ENCODE measurements at places on chromosomes 2 and 18.

DNA sequence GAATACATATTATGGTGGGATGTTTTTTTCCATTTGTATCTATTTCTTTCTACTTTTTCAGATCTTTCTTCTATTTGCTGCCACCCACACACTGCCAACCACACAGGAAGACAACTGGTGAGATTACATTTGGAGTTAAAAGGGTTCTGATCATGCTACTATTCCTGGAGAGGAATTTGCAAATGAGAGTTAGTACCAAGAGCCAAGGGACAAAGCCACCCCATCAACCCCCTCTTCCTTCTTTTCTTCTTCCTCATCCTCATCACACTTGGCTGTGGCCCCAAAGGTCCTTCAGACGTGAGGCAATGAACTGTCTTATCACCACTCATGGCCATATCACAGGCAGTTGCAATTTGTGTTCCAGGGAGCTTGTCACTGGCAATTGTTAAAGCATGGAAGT lies 215.6 kb upstream of the SLC14A2 start:
- DNase-seq, result no peak

GRCh38 chr2:20164061-20164733 lies 60.7 kb downstream of the SDC1 start:
- no peak for DNase-seq

- DNase-seq, result peak; percentile 58
Measured at GRCh38 chr2:127422559-127423477, 4.6 kb downstream of the PROC start.

GRCh38 chr2:216078776-216079175 lies 2.8 kb downstream of the PECR start:
- DNase-seq, result no peak

DNA sequence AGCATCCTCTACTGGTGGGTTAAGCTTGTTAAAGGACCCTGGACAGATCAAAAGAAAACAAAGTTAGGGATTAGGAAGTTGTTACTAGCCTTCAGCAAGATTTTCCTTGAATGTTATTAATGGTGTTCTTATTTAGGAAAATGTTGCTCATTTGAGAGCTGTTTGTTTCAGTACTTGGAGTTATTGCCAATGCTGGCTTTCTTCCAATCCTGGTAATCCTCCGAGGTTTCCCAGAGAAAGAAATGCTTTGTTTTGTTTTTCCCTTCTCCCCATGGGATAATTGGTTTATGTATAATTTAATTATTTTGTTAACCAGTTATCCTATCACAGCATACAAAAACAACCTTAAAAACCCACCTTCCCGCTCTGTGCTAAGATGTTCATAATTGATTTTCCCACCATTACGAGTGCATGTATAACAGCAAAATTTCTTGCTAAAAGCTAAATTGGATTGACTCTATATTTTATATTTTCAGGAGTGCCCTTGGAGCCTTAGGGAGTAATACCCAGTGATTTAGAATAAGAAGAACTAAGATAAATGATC lies 79.8 kb downstream of the MGAT5 start:
- DNase-seq, result no peak

- DNase-seq, result no peak
Measured at GRCh38 chr2:107340955-107341354, 455.0 kb upstream of the ST6GAL2 start.

DNA sequence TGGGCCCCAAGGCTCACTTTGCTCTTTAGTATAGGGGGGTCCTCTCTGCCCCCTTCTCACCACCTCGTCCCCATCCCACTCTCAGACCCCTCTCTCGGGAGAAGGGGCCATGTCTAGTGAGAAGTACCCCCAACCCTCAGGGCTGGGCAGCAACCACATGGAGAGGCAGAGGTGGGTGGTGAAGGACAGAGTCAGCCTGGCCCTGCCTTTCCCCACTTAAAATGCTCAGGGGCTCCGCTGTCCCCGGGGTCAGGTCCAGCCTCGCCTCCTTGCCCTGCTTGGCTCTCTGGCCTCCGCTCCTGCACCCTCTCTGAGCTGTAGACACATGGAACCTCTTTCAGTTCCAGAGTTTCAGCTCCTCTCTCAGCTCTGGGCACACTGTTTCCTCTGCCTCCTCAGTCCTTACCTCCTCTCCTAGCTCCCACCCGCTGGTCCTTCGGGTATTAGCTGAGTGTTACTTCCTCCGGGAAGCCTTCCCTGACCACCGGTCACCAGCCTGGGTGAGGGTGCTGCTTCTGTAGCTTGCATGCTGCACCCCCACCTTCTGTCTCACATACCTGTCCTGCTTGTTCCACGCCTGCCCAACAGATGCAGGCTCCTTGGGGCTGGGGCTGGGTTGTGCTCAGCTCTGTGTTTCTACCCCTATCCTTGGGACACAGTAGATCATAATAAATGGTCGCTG lies 79.5 kb upstream of the OTOF start:
- no peak for DNase-seq

DNA sequence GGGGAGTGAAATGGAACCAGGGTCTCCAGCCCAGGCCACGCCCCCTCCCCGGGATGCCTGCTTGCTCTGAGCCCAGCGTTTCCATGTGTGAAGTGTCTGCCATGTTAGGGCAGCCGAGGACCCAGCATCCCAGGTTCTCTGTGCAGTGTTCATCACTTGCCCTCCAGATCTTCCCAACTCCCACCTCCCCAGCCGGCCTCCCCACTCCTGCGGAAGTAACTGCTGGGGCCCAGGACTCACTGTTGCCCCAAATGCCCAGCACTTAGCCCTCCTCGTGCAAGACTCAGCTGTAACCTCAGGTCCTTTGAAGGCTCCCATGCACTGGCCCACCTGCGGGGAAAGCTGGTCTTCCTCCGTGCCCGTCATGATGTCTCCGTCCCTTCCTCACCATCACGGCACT lies 9.7 kb upstream of the PXDN start:
- DNase-seq, result no peak

- DNase-seq, result peak; percentile 45
Measured at GRCh38 chr2:167212014-167212648, 323.9 kb downstream of the XIRP2 start.

GRCh38 chr18:57811477-57812125 lies 8.5 kb upstream of the ATP8B1 start:
- no peak for DNase-seq

GRCh38 chr2:232316461-232317330 lies 61.9 kb upstream of the ALPP start:
- DNase-seq, result peak; percentile 27

- DNase-seq, result no peak
Measured at GRCh38 chr2:12493031-12493513, 223.7 kb upstream of the TRIB2 start.

- no peak for DNase-seq
Measured at GRCh38 chr2:39099870-39100728, 20.8 kb downstream of the SOS1 start.

GRCh38 chr2:199612509-199613130 lies 154.9 kb upstream of the SATB2 start:
- no peak for DNase-seq

GRCh38 chr2:209917154-209917771 lies 85.2 kb upstream of the RPE start:
- DNase-seq, result no peak

- DNase-seq, result no peak
Measured at GRCh38 chr18:65907281-65907680, 156.5 kb downstream of the CDH7 start.

DNA sequence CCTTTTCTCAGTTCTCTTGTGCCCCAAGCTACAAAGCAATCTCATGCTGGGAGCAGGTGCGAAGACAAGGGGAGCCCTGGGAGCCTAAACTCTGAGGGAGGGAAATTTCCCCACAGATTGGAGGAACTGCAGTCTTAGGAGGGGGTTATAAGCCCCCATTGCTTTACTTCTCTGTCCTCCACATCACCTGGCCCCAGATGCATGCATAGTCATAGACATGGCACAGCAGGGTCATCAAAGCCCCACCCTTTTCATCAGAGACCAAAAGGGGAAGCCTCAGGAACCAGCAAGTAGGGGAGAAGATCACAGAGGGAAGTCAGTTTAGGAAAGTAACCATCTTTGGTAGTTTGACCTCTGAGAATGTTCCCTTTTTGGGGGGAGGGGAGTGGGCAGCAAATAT lies 33.7 kb downstream of the LANCL1 start:
- peak; percentile 18 for DNase-seq

DNA sequence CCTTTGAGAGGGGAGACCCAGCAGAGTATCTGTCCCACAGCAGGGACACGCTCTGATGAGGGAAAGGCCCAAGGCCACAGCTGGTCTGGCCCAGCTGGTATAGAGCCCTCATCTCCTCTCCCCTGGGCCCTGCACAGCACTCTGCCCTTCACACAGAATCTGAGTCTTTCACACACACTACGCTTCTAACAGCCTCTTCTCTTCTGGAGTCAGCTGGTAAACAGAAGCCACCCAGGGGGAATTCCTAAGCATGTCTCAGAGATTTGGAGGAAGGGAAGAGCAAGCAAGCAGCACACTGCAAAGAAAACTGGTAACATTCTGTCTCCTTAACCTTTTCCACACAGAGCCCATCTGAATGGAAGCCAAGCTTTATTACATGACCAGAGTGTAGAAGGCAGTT lies 121.1 kb upstream of the ACAA2 start:
- DNase-seq, result no peak

- no peak for DNase-seq
Measured at GRCh38 chr2:192498747-192499146, 304.0 kb upstream of the TMEFF2 start.

DNA sequence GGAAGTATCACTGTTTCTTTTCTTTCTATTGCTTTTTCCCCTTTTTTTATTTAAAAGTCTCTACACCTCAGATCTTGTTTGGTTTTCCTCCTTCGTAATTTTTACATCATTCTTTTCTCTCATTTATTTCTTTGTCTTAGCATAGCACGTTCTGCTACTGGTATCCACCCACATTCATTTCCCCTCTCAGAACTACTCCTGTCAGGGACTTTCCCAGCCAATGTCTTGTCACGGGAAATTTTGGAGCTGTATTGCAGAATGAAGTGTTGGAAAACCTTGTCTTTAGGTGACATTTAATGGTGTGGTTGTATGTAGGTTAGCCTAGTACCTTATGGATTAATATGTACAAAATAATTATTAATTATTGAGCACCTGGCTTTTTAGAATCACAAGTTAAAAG lies 34.0 kb downstream of the TTLL4 start:
- no peak for DNase-seq

DNA sequence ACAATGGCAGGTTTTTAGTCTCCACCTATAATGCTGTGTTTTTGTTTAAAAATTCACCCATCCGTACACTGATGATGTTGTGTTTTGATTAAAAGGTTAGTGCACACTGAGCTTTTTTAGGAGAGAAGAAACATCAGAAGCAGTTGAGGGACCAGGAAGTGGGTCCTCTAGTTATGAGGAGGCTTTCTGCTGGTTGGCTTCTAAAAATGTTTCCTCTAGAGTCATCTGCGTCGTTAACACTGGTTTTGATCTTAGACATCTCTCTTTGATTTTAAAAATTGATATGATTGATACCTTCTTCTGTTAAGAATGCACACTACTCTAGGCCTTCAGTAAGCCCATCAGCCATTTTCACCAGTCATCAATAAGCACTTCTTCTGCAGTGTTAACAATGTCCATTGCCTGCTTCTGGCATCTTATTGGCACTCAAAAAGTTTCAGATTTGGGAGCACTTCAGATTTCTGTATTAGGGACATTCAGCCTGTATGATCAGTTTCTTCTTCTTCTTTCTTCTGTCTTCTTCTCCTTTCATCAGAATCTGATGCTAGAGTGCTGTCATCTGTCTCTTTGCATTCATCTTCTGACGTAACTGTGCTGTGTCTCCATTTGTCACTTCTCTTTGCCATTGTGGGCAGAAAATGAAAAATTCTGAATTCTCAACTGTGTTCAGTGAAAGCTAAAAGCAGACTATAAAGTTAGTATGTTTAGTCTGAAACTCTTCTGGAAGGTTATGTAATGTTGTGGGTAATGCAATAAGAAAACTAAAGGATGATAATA lies 56.3 kb downstream of the PHLPP1 start:
- no peak for DNase-seq

GRCh38 chr2:144194326-144195071 lies 325.4 kb downstream of the ZEB2 start:
- no peak for DNase-seq

- DNase-seq, result no peak
Measured at GRCh38 chr2:179793238-179793637, 68.2 kb downstream of the ZNF385B start.

GRCh38 chr2:98730707-98731040 lies 258 bp downstream of the MGAT4A start:
- no peak for DNase-seq

- DNase-seq, result no peak
Measured at GRCh38 chr2:72969706-72970105, 52.4 kb downstream of the EMX1 start.

DNA sequence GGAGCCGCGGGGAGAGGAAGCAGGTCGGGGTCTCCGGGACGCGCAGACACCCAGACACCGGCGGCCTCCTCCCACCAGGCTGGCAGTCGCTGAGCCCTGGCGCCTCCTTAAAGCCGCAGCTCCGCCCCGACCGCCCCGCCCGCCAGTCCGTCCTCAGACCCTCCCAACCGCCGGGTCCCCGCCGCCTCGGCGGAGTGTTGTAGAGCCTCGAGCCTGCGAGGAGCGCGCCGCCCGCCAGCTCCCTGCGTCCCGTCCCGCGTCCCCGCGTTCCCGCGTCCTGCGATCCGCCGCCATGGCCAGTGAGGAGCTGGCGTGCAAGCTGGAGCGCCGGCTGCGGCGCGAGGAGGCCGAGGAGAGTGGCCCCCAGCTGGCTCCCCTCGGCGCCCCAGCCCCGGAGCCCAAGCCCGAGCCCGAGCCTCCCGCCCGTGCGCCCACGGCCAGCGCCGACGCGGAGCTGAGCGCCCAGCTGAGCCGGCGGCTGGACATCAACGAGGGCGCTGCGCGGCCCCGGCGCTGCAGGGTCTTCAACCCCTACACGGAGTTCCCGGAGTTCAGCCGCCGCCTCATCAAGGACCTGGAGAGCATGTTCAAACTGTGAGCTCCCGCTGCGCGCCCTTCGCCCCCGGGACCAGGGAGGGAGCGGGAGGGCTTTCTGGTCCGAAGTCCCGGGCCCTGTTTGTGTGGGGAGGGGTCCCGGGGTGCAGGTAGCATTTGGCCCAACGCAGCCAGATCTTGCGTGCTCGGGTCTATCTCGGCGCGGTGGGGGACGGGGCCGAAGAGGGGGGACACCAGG lies at the start of gene EFHD1:
Gene EFHD1 (plus strand): TSS at position 192 of the 793 bp plus-strand sequence. CDS start 101 bp downstream, at position 293.
- DNase-seq, result peak; percentile 77

DNA sequence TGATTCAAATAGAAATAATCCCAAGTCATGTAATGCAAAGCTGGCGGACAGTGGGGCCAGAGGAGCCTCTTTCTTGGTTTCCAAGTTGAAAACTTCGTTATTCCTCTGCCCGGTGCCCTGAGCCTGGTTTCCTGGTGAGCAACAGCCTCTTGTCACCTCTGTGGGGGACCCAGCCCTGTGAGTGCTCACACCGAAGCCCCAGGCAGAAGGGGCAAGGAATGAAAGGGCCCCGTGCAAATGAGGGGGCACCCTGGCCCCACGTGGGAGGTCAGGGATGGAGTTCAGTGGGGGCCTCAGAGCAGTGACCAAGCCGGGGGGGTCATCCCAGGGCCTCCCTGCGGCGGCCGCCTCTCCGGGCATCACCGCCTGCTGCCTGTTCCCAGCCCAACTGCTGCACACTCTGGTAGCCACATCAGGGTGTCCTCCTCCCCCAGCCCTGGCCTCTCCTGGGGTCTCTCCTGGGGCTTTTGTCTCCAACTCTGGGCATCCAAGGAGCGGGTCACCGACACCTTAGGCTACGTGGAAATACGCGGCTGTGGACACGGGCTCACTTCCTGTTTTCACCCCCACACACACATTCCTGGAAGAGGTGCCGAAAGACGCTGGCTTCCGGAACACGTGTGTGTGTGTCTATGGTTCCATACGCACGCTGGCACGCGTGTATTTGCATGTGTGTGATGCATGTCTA lies 64.5 kb downstream of the TWIST2 start:
- DNase-seq, result no peak

- no peak for DNase-seq
Measured at GRCh38 chr2:11505652-11506610, 27.9 kb upstream of the GREB1 start.

GRCh38 chr18:37261246-37261840 lies 304.3 kb downstream of the CELF4 start:
- no peak for DNase-seq
